CD4-positive, alpha-beta T cell treated with Interferon gamma for 1 hour (primary cell): ENCODE measurements at places on chromosomes 3 and 15.

- no peak for DNase-seq
These were observed 40.5 kb upstream of the SMAD6 start for GRCh38 chr15:66661432-66662096.

GRCh38 chr3:56884387-56884786 lies 82.6 kb upstream of the ARHGEF3 start:
- no peak for DNase-seq

- DNase-seq = no peak
These were observed 3.3 kb upstream of the HES1 start for GRCh38 chr3:194132465-194133286.

GRCh38 chr15:41561104-41561776 lies 2.2 kb downstream of the TYRO3 start:
- no peak for DNase-seq

- no peak for DNase-seq
These were observed 31.4 kb upstream of the TKT start for GRCh38 chr3:53287131-53287629.

- DNase-seq = no peak
These were observed 19.7 kb upstream of the PSMD6 start for GRCh38 chr3:64042952-64043351.

GRCh38 chr3:194972641-194973040 lies 287.0 kb downstream of the FAM43A start:
- DNase-seq = no peak

DNA sequence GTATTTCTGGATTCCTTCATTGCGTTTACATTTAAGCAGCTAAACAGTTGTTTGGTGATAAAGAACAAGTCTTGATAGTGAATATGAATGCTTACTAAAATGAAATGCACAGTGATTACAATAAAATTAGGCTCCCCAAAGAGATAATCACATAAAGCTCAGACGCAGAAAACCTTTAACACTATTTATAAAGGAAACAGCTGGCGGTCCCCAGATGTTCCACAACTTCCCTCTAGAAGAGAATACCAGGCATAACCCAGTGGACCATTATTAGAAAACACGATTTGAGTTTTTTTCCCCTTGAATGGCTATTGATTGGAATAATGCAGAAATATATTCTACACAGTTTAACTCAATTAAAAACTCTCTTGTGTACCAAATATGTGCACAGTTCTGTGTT lies 573.2 kb downstream of the DIPK2A start:
- no peak for DNase-seq

- DNase-seq = no peak
These were observed 39.0 kb downstream of the GABPB1 start for GRCh38 chr15:50315814-50316630.

GRCh38 chr3:53045518-53046170 lies at the start of gene SFMBT1:
SFMBT1 (minus strand) TSS chr3:53046073; CDS start chr3:52969128, 76,945 bp downstream.
- peak; percentile 81 for DNase-seq

DNA sequence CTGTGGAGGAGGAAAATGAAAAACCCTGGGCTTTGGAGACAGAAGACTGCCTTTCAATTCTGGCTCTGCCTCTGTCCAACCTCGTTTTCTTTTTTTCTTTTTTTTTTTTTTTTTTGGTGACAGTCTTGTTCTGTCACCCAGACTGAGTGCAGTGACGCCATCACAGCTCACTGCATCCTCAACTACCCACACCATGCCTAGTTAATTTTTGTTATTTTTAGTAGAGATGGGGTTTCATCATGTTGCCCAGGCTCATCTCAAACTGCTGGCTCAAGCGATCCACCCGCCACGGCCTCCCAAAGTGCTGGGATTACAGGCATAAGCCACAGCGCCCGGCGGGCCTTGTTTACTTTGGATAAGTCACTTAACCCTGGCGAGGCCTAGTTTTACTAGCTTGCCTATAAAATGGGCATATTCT lies 66.3 kb upstream of the SLC25A26 start:
- no peak for DNase-seq

- no peak for DNase-seq
These were observed 98.9 kb downstream of the C3orf38 start for GRCh38 chr3:88248658-88249057.

- no peak for DNase-seq
These were observed 369 bp upstream of the U2SURP start for GRCh38 chr3:143001034-143001368.

GRCh38 chr3:100992231-100993012 lies 799 bp downstream of the ABI3BP start:
- no peak for DNase-seq

DNA sequence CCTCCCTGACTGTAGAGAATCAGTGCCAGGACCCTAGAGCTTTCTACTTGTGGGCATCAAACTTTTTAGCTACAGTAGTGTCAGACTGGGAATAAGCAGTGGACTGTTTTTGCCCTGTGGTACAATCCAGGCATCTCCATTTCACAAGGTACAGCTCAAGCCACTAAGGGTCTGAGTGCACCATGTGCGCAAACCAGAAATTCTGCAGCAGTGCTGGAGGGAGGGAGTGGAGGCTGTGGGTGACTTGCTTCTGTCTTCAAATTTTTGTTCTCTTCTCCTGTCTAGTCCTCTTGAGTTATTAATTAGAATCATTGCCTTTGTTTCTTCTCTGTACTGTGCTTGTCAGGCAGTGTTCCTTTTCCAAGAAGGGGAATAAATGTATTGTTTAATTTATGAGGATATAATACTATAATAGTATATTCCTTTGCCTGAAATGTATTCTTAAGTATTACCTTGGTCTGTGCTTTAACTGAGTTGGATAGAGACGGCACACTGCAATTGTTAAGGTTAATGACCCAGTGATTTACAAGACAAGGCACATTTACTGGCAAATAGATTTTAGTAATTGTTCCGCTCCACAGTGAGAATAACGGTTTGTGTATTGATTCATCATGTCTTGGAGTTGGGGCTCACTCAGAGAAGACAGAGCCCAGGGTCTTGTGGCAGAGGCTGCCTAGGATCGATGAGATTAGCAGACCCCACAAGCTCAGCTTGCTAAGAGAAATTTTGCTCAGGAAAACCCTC lies 390.6 kb upstream of the CFAP20DC start:
- no peak for DNase-seq

DNA sequence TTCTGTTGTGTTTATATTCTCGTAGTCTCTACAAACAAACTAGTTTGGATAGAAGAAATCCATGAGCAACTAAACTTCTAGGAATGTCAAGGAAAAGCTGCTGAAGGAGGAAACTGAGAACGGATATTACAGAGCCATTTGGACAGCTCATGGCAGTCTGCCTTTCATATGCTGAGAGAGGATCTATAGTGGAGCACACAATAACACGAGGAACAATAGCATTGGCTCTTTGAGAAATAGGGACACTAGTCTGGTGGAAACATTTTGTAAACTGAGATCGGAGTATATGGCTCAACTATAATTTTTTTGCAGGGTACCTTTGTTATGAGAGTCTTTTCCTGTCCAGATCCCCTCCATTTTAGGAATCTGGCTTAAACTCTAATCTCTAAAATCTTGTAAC lies 200.5 kb downstream of the CLSTN2 start:
- DNase-seq = no peak

DNA sequence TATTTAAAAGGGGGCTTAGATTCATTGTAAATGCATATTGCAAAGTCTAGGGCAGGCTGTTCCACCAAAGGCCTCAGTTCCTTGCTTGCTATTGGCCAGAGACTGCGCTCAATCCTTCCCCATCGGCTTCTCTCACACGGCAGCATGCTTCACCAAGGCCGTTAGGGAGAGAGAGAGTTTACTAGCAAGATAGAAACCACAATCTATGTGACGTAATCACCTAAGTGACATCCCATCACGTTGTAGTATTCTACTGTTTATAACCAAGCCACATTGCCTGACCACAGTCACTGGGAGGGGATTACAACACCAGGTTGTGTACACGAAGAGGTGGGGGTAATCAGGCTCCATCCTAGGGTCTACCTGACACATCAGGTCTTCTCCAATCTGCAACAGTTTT lies 16.0 kb upstream of the NPAP1 start:
- no peak for DNase-seq

DNA sequence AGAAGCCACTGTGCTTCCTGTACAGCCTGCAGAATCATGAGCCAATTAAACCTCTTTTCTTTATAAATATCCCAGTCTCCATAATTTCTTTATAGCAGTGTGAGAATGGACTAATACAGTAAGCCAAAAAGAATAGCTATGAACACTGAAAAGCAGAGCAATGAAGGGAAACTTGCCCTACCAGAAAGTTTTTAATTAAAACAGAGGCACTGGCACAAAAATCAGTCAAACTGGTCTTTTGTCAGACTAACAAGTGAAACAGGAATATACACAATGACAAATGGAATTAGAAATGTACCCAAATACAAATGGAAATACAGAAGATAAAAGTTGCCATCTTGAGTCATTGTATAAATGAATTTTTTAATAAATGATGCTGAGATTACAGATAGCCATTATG lies 40.5 kb downstream of the POLQ start:
- no peak for DNase-seq

DNA sequence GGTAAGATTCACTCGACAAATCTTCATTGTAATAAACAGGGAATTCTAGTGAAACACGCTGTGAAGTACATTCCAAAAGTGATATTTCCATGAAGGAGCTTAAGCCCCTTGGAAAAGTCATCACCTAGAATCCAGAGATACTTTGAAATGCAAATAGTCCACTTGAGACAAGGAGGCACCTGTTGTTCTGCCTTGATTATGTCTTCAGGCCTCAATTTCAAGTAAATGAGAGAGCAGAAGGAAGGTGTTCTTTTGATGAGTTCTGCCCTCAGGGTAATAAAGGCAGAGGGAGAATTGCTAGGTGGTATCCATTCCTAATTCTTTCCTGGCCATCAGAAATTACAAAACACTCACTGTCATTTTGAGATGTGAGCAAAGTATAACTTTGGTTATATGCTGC lies 162.1 kb downstream of the CADM2 start:
- no peak for DNase-seq

- no peak for DNase-seq
These were observed 13.6 kb upstream of the COMMD2 start for GRCh38 chr3:149765762-149766334.

- peak; percentile 86 for DNase-seq
These were observed at the start of gene NGLY1 for GRCh38 chr3:25782938-25783660. NGLY1 (minus strand) TSS chr3:25783443; CDS start chr3:25783390, 53 bp downstream.

- no peak for DNase-seq
These were observed 134.5 kb downstream of the IGF1R start for GRCh38 chr15:98782801-98783200.

DNA sequence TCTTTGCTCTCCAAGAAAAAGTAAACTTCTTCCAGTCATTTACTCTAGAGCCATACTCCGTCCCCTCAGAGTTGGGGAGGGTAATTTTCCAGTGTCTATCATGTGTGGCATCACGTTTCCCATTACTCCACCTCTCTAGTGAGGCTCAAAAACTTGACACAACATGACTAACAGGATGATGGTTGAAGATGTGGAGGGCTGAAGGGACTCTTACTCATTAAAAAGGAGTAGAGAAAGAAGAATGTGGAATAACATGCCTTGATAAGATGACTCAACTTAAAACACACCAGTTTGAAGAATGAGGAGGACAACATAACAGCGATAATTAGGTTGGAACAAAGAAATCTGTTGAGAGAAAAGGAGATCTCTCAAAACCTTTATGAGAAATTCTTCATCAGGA lies 894.3 kb downstream of the OTOL1 start:
- no peak for DNase-seq

DNA sequence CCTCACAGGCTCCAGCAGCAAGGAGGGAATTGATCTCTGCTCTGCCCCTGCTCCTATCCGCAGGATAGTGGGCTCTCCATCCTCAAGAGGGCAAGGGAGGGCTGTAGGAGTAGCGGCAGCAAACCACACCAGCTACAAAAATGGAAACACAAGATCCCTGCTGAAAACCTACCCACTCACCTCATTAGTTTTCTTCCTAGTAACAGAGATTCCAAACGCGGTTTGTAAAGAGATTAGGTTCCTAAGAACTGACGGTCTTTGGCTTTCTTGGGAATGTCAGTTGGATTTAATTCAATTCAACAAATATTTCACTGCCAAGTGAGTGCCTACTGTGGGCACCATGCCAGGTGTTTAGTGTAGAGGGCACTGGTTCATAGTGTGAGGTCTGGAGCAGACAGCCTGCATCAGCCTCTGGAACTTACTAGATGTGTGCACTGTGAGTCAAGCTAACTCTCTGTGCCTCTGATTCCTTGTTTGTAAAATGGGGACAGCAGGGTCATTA lies 84.7 kb downstream of the MRPL46 start:
- DNase-seq = no peak

DNA sequence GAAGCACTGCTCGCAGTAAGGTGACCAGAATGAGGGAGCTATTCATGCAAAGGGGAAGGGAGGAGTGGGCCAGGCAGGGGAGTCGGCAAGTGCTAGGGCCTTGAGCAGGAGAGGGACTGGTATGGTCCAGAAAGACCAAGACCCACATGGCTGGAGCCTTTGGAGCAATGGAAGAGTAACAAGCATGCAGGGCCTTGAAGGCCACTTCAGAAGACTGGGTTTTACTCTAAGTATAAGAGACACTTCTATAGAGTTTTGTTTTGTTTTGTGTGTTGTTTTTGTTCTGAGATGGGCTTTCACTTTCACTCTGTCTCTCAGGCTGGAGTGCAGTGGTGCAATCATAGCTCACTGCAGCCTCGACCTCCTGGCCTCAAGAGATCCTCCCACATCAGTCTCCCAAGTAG lies 42.0 kb downstream of the BFSP2 start:
- DNase-seq = no peak
